ENCODE measurements at places on chromosomes 2 and 18. TPM values are rescaled to one million over a fixed set of nuclear protein-coding genes. Genes with fewer than 3 reads are reported as not detected.
A peak's percentile ranks its signal among the peaks of the same experiment; 100 is the strongest.

Gene BAZ2B
- total RNA-seq, result 51.8 TPM

Gene ATF2
- total RNA-seq, result 27.4 TPM

Gene SPC25
- total RNA-seq, result 0.24 TPM

Gene LGALSL
- total RNA-seq, result 13.1 TPM

Gene PDE1A
- 9.6 TPM for total RNA-seq

- DNase-seq, result no peak
Observed at GRCh38 chr2:180652794-180653193, 327.6 kb upstream of the UBE2E3 start.

GRCh38 chr2:124978597-124978996, 953.5 kb downstream of the CNTNAP5 start:
- DNase-seq, result no peak

DNA sequence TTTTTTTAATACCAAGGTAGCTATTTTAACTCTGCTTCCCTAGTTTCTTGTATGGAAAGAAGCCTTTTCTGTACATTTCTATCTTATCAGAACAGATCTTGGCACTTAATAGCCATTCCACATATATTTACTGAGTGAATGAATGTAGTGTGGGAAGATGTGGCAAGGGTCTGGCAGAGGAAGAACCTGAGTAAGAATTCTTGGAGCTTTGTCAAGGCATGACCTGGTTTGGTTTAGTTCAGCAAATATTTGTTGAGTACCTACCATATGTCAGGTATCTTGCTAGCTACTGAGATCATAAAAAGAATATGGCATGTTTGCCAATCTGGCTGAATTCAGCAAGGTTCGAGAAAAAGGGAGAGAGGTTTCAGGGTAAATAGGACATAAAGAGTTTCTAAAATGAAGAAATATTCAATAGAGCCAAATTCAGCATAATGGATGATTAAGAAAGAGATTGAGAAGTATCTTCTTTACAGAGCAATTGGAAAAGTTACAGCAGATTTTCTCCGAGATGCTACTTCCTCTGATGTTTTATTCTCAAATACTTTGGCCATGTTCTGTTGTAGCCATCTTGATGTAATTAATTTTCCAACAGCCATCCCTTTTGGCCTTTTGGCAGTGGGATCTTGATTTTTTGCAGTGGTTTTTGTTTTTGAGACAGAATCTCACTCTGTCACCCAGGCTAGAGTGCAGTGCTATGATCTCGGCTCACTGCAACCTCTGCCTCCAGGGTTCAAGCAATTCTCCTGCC, 21.7 kb upstream of the MEP1B start:
- no peak for DNase-seq

- DNase-seq, result no peak
Observed at GRCh38 chr2:33588232-33588631, 10.9 kb downstream of the FAM98A start.

DNA sequence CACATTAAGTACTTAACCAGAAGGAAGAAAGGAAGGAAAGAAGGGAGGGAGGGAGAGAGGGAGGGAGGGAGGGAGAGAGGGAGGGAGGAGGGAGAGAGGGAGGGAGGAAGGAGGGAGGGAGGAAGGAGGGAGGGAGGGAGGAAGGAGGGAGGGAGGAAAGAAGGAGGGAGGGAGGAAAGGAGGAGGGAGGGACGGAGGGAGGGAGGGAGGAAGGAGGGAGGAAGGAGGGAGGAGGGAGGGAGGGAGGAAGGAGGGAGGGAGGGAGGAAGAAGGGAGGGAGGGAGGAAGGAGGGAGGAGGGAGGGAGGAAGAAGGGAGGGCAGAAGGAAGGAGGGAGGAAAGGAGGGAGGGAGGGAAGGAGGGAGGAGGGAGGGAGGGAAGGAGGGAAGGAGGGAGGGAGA, 363.3 kb downstream of the MBD2 start:
- DNase-seq, result no peak

DNA sequence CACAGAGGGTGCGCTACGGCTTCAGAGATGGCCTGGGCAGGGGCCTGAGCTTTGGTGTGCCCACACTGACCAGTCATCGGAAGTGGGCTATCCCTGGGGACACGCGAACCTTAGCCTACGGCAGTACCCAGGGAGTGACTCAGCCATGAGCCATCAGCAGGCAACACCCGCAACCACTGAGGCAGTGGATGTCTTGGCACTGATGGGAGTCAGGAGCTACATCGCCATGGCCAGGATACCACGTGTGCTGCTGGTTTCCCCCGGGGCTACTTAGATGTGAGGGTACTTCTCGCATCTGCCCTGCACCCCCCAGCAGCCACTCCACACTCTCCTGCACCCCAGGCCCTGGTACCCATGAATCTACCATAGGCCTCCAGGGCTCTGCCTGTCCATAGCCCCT, 12.8 kb upstream of the HPCAL1 start:
- peak; percentile 47 for DNase-seq

DNA sequence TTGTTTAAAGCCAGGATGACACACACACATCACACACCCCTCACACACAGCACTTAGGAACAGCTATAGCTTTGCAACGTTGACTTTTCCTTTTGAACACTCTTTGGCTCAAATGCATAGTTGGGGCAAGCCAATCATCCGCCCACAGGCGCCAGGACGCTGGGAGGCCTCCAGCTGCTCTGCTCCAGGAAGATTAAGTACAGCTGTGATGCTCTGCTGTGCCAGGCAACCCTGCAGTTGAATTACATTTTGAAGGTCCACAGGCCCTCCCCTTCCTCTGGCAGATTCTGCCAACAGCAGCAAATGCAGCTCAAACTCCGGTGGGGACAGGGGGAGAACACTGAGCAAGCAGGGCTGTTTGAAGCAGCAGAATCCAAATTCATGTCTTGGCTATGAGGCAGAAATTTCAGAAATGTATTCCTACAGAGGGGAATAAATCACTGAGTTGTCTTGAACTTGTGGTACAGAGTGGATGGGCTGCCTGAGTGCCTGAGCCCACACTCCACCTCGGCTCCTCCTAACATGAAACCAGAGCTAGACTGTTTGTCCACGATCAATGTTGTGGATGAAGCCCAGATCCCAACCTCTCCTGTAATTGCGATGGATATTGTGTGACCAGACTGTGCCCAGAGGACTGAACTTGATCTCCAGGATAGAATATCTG, 86.5 kb upstream of the PPP1CB start:
- DNase-seq, result peak; percentile 80

All from cardiac septum (tissue), 1 donor.